COLO829 (cell line): ENCODE measurements at places on chromosomes 16 and 17.

DNA sequence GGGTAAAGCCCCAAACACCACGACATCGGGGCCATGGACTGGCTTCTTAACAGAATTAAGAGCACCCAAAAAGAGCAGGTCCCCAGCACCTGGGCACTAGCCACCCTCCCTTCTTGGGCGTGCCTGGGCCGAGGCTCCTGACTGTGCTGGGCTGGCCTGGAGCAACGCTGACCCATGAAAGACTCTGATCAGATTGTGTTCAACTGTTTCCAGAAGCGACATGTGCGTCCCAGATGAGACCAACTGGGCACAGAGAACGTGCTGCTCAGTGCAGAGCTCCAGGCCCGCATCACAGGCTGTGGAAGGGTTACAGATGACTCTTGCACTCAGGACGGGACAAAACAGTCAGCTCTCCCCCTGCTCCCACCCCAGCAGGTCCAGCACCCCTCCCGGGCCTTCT, 100.7 kb downstream of the KCNJ12 start:
- no peak for DNase-seq

- DNase-seq: no peak
These were observed 27.5 kb downstream of the MYBBP1A start for GRCh38 chr17:4527566-4528125.

DNA sequence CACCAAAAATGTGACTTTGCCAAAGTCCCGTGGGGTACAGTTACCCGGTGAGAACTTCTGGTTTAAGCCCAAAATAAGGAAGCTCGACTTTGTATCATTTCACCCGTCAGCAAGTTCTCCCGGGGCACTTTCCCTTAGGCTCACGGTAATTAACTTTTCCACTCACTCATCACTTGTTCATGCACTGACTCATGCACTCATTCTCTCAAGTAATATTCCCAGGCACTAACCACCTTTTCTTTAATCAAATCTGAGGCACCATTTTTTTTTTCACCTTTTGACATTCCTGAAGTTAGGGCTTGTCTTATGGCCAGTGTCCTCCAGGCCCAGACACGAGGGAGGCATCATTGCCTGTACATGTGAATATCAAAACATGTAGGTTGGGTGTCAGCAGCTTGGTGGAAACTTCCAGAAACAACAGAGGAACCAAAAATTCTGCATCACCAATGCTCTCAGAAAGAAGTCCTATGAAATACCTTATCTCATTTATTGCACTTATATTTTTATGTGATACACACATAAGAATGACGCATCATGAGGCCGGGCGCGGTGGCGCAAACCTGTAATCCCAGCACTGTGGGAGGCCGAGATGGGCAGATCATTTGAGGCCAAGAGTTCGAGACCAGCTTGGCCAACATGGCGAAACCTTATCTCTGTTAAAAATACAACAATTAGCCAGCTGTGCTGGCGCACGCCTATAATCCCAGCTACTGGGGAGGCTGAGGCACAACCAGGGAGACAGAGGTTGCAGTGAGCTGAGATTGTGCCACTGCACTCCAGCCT, 36.1 kb upstream of the ATP2C2 start:
- DNase-seq: no peak

DNA sequence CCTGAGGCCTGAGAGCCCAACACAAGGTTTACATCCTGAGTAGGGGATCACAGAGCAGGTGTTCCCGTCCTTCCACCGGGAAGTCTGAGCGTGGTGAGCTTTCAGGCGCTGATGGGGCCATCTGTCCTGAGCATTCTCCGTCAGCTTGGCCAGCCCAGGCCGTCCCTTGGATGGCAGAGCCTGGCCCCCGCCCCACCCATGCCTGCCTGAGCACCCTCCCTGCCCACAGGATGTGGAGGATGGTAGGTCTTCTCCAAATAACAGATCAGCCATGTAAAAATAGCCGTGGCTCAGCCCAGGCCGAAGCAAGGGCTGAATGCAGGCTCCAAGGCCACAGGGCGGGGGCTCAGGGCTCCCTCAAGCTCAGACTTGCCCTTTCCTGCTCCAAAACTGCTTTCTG, 20.2 kb downstream of the SPNS2 start:
- DNase-seq: no peak

DNA sequence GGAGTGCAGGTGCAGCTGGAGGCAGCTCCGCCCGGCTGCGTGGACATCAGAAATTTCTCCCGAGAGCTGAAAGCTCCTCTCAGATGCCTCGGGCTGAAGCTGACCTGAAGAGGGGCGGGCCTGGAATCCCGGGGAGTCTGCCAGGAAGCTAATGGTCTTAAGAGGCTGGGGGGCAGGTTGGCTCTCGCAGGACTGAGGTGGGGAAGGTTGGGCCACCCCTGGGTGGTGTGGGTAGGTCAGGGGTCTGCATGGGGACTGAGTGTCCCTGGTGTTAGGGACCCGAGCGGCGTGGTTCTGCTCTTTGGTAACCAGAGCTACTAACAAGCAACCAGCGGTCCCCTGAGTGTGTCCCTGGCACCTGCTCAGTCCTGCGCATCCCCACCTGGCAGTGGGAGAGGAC, 3.5 kb downstream of the CHMP6 start:
- DNase-seq: no peak

DNA sequence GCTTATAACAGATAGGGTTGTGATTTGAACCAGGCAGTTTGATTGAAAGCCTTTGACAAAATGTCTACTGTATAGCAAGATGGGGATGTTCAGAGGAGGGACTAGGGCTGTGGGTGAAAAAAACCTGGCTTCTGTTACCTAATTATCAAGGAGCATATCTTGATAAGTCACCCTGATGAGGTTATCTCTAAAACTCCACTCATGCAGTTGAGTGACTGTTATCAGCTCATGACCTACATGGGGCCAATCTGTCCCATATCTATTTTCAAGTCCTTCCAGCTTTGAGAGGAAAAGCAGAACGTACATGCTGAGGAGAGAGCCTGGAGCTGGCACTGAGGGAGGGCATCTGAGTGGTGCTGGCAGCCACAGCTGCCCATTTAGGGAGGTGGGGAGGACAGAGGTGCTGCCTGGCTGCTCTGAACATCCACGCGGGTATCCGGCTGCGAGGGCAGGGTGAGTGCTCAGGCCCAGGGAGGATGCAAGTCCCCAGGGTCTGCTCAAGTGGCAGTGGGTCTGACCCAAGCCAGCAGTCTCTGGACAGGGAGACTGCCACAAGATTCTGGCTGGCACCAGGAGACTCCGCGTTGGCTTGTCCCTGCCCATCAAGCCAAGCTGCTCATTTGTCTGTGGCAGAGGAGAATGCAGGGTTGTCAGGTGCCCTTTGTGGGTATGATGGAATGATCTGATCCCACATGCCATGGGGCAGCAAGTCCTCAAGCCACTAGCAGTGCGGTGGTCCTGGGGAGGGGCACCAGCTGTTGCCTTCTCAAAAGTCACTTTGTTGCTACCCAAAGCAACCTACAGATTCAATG, 29.2 kb downstream of the ATPAF2 start:
- DNase-seq: no peak

- no peak for DNase-seq
These were observed 13.5 kb upstream of the PLEKHG4 start for GRCh38 chr16:67265834-67266233.

DNA sequence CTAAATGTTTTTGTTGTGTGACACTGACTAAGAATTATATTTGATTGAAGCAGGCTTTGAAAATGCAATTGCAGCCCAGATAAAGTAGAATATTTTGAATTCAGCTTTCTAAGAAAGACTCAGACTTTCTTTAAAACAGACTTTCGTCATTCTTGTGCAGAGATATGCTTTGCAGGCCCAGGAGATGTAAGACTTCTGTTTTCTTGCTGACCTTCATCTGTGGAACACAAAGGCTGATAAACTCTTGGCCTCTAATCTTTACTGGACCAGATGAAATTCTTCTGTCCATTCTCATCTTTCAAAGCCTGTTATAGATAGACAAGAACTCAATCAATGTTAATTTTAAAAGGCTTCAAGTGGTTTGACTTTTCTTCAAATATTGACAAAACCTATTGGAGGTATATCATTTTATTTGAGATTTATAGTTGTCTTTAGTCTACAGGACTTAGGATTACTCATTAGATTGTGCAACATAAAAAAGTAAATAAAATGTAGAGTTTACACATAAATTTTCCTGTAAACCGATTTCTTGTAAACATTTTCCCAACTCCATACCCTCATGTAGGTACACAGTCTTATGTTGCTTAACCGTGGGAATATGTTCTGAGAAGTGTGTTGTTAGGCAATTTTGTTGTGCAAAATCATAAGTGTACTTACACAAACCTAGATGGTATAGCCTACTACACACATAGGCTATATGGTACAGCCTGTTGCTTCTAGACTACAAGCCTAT, 94.2 kb downstream of the MAP2K4 start:
- DNase-seq: no peak

GRCh38 chr16:72743011-72743761, 304.7 kb downstream of the ZFHX3 start:
- DNase-seq: no peak

- no peak for DNase-seq
These were observed 21.0 kb upstream of the ENDOV start for GRCh38 chr17:80393961-80394360.

DNA sequence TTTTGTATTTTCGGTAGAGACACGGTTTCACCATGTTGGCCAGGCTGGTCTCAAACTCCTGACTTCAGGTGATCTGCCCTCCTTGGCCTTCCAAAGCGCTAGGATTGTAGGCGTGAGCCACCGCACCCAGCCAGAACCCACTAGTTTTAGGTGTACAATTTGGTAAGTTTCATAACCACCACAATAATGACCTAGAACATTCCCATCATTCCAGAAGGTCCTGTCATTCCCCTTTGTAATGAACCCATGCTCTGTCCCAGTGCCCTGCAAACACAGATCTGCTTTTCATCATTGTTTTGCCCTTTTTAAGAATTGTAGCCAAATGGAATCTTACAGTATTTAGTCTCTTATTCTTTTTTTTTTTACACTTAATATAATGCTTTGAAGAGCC, 35.6 kb upstream of the IRF8 start:
- no peak for DNase-seq

- DNase-seq: no peak
These were observed 6.2 kb downstream of the EFNB3 start for GRCh38 chr17:7711051-7711755.

DNA sequence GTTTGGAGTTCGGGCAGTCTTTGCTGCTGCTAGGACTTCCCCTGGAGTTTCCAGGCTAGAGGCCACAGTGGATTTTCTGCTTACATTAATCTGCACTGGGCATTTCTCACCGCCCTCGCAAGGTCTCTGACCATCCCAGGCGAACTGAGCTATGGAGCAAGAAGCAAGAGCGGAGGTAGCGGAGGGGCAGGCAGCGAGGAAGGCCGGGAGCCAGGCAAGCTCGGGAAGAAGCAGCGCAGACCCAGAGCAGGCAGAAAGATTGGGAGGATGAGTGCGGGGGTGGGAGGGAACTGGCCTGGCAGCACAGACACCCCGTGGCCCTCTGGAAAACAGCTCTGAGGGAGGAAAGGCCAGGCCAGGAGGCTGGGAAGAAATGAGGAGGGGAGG, 3.8 kb downstream of the COTL1 start:
- no peak for DNase-seq

GRCh38 chr17:42414704-42415409, 8.2 kb downstream of the CAVIN1 start:
- no peak for DNase-seq

GRCh38 chr17:36510636-36511035, 24.0 kb downstream of the MYO19 start:
- no peak for DNase-seq

DNA sequence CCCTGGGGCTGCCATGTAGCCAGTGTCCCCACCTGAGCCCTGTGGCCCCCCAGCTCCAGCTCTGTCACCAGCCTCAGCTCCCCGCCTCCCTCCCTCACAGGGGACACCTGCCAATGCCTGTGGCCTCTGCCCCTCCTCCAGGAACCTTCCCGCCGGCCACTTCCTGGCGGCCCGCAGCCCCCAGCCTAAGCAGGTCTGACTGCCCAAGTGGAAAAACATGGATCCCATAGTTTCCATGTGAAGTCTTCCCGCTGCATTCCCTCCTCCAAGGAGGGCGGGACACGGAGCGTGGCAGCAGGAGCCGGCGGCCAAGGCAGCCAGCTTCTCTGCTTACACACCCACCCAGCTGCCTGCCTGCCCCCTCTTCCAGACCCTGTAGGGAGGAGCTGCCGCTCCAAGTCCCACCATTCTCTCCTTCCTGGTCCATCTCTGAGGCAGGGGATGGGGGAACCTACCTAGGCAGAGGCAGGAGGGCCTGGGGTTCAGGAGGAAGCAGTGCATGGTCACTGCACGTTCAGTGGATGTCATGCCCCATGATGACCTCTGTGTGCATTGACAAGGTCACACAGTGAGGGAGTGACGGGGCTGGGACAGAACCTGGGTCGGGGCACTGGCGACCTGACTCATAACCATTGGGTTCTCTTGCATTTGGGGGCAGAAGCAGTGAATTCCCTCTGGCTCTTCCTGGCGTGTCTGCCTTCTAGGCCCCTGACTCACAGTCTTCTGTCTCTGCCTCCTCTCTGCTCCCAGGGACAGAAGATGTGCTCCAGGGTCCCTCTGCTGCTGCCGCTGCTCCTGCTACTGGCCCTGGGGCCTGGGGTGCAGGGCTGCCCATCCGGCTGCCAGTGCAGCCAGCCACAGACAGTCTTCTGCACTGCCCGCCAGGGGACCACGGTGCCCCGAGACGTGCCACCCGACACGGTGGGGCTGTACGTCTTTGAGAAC, 8.7 kb downstream of the VASN start:
- DNase-seq: no peak

DNA sequence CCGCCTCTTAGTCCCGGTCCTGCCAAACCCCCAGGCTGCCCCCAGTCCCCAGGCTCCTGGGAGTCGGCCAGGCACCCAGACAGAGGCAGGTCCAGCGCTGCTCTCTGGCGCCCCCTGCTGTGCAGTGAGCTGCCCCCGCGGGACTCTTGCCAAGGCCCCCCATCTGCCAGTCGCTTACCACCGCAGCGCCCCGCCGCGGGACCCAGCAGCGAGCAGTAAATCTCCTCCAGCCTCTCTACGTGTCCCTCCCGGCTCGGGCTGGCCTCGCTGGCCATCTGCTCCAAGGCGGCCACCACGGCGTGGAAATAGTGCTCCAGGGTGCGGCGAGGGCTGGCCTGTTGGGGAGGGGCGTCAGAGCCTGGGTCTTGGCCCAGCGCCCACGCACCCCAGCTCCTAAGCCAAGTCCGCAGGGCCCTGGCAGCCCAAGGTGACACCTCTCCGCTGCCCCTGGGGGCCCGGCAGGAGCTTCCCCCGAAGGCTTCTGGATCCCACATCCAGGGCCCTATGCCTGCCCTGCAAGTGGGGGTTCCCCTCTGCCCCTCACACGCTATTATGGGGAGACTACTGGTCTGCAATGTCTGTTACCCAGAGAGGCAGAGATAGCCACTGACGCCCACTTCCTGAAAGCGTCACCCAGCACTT, 33.7 kb upstream of the MFSD6L start:
- no peak for DNase-seq

GRCh38 chr17:47280072-47280811, 26.6 kb downstream of the ITGB3 start:
- peak; percentile 71 for DNase-seq
